ENCODE measurements at places on chromosomes 7 and 10.

DNA sequence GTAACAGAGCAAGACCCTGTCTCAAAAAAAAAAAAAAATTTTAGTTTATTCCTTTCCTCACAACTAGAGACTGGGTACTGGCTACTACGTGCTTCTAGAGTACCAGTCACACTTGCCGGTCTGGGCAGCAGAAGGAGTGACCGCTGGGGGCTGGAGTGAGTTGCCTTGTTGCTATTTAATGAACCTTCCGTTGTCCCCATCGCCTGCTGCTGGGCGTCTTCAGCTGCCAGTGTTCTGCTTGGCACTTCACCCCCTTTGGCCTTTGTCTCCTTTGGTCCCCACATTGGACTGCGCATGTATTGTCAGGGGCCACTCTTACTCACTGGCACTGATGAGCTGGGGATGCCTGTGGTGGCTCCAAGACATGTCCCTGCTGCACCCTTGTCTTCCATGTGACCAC, 110.6 kb downstream of the CLEC2L start:
- DNase-seq, result no peak

DNA sequence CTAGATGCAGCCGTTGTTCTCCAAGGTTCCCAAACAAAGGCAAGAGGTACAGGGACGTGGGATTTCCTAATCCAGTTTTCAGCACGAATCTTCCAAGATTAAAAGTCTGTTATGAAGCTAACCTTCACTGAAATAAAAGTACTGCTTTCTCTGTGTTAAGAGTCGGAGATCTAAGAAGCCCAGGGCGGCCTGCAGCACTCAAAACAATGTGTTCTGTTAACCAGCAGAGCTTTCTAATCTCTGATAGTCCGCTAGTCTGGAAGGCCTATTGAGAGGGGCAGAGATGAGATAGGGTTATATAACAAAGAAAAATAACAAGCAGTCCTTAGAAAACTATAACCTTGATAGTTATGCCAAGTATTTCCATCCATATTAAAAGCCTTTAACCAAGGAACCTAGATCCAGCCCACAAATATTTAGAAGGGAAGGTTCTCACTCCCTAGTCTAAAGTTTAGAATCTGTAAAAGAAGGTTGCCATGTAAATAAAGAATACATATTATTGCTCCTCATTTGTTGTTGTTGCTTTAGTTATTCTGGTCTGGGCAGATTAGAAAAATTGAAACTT, 106.3 kb upstream of the SVIL start:
- no peak for DNase-seq

- DNase-seq, result no peak
Observed at GRCh38 chr10:75623310-75624093, 192.1 kb downstream of the LRMDA start.

- DNase-seq, result no peak
Observed at GRCh38 chr7:99311702-99312101, 14.0 kb upstream of the ARPC1A start.

GRCh38 chr7:44664780-44665461, 58.5 kb downstream of the OGDH start:
- no peak for DNase-seq

All from activated CD8-positive, alpha-beta memory T cell treated with anti-CD3 and anti-CD28 coated beads for 4 hours (primary cell).